Activated T-helper 9 cell treated with anti-CD3 and anti-CD28 coated beads, Interleukin-2, amount 50 U/mL, for 16 hours (primary cell): ENCODE measurements at places on chromosomes 7 and 10.

DNA sequence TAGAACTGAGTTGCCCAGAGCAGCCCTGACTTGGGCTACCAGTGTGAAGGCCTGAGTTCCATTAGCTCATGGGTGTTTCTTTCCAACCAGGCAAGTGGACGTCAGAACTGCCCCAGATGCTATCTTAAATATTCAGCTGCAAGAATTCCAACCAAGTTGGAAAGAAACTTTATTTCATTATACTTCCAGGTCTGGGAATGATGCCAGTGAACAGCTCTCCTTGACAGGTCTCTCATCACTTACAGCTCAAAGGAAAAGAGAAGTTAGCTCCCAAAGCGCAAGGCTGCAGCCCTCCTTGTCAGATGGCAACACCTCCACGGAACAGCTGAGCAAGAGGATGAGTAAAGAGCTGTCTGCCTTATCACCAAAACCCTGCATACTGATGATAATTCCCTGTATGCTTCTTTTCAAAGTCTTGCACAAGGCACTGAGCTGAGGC is 255.5 kb upstream of the AOAH start:
- no peak for DNase-seq

DNA sequence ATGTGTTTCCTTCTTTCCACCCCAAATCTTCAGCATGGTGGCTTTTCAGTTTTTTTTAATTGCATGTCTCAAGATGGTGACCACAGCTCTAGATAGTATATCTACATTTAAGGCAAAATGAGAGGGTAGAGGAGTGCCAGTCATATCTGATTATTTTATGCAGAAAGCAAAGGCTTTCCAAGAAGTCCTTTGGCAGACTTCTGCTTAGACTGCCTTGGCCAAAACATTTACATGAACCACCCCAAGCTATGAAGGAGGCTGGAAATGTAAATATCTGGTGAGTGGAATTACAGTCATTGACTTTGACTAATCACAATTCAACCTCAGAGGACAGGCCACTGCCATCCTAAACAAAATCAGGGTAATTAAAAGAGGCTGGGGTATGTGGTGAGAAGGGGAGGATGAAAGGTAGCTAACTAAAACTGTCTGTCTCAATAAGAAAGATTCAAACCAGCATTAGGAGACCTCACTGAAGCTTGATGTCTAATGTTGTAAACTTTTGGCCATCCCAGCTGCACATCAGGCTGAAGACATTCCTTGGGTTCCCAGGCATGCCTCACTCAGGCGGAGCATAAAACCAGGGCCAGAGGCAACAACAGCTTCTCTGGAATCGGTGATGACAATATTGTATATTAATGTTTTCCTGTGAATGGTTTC is 53.4 kb downstream of the PPP1R3C start:
- DNase-seq: no peak

DNA sequence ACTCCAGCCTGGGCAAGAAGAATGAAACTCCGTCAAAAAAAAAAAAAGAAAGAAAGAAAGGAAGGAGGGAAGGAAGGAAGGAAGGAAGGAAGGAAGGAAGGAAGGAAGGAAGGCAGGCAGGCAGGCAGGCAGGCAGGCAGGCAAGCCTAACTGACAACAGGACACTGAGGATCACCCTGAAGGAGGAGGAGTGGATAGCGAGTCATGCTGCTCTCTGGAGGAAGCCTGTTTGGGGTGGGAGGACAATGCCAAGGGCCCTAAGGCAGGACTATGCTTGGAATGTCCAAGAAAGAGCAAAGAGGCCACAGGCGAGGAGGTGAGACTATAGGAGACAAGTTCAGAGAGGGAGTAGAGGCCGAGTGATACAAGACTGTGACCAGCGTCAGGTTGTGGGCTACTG is 107.0 kb upstream of the PARD3 start:
- DNase-seq: no peak

GRCh38 chr7:131649003-131649541 is 92.6 kb upstream of the PODXL start:
- no peak for DNase-seq

DNA sequence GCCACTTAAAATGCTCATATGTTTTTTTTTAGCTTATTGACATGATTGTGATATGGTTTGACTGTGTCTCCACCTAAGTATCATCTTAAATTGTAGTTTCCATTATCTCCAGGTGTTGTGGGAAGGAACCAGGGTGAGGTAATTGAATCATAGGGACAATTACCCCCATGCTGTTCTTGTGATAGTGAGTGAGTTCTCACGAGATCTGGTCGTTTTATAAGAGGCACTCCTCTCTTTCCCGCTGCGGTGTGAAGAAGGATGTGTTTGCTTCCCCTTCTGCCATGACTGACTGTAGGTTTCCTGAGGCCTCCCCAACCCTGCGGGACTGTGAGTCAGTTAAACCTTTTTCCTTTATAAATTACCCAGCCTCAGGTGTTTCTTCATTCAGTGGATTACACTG is 80.5 kb upstream of the ETV1 start:
- no peak for DNase-seq

- DNase-seq: no peak
Observed at GRCh38 chr10:21519941-21520436, 5.5 kb downstream of the SKIDA1 start.

DNA sequence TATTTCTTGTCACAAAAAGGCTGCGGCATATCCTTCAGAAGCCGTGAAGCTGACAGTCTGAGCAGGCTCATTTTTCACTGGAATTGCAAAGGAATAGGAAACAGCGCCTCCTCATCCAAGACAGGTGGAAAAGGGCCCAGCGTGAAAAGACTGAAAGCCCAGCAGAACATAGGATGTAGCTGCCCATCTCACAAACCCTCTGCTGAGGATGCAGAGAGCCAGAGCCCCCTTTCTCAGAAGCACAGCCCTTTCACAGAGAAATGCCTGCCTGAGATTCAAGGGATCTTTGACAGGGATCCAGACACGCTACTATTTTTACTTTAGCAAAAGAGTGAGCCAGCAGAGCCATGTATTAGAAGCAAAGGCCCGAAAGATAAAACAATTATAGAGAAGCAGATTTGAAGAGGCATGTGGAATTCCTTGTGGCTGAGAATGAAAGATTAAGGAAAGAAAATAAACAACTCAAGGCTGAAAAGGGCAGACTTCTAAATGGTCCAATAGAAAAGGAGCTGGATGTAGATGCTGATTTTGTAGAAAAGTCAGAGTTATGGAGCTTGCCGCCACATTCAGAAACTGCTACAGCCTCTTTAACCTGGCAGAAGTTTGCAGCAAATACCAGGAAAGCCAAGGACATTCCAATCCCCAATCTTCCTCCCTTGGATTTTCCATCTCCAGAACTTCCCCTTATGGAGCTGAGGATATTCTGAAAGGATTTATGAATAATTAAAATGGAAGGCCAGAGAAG is 36.9 kb downstream of the GDI2 start:
- no peak for DNase-seq
